ENCODE measurements at places on chromosomes 16 and 17.
A peak's percentile ranks its signal among the peaks of the same experiment; 100 is the strongest.

DNA sequence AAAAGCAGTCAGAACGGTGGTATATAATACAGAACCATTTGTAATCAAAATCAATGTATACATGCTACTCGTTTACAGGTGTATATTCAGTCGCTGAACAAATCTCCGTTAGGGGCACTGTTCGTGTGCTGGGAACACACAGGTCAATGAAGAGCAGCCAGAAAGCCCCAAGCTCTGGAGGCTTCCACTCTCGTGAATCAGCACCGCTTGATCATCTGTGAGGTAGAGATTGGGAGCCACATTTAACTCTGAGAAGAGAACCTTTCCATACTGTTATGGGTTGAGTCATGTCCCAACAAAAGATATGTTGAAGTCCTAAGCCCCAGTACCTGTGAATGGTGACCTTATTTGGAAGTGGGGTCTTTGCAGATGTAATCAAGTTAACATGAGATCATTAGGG lies 5.4 kb upstream of the CYTH1 start:
- no peak for DNase-seq

DNA sequence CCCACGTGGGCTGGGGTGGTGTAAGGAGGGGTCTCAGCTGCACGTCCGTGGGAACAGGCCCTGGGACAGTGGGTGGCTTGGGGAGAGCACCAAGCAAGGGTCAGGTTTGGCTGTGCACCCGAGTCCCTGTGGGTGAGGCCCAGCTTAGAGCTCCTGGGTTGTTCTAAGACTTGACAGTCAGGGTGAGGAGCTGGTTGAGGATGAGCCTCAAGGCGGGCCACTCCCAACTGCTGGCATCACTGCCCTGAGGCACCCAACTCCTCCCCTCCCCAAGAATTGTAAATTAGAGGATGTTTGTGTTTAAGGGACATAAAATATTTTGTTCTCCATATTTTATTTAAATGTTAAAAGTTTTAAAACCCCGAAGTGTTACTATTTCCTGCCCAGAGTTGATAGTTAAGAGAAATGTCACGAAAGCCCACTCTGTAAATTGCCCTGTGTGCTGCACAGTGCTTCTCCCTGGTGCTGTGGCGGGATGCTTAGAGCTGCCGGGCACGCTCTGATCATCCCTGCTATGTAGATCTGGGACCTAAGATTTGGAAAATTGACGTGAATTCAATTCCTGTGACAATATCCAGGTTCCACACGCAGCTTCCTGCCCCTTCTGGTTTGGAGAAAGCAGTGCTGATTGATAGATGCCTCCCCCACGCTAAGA lies 15.9 kb downstream of the ZC3H18 start:
- DNase-seq = no peak

- no peak for DNase-seq
Measured at GRCh38 chr16:69087161-69087581, 18.3 kb upstream of the HAS3 start.

DNA sequence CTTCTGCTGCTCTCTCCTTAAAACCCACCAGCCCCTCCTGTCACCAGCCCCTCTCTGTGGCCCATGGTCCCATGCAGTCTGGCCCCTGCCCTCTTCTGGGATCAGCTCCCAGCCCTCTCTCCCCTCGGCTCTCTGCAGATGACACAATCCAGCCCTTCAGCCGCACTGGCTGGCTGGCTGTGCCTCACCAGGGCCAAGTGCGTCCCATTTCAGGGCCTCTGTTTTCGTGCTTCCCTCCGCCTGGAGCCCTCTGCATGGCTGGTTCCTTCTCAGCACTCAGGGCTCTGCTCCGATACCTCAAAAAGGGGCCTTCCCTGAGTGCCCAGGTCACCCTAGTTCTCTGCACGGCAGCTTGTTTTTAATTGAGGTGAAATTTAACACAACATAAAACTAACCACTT lies 124.3 kb downstream of the SOCS1 start:
- no peak for DNase-seq

DNA sequence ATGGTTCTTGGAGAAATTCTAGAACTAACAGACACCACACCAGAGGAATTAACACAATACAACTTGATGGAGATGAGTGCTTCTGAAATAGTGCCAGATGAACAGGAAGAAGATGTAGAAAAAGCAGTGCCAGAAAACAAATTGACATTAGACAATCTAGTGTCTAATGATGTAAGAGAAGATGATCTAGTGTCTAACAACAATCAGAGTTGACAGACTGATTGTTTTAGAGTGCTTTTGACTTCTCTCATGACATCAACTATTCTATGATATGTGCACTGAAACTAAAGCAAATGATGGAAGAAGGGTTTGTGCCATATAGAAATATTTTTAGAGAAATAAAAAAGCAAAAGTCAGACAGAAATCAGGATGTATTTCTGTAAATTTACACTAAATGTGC lies 646.1 kb upstream of the KIF2B start:
- DNase-seq = no peak

DNA sequence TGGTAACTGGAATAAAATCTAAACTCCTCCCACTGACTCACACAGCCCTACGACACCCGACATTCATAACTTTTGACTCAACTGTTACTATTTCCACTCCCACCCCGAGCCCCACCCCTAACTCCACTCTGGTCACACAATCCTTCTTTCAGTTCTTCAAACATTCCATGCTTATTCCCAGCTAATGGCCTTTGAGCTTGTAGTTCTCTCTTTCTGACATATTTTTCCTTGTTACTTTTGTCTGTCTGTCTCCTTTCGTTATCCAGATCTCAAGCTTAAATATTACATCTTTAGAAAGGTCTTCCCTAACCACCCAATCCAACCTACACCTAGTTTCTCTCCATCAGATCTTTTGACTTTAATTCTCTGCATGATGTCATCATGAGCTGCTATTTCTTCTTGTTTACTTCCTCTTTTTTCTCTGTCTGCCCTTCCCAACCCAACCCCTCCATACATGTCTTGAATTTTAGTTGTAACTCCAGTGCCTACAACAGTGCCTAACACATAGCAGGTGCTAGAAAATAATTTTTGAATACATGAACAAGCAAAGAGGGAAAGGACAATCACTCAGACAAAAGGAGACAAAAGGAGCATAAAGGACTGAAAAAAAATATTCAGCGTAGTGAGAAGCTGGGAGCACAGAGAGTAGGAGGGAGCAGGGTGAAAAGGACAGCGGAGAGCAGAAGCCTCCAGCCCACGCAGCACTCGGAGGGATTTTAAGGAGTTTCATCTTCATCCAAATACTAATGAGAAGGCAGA lies 65.2 kb upstream of the SMIM36 start:
- DNase-seq = peak; percentile 64

DNA sequence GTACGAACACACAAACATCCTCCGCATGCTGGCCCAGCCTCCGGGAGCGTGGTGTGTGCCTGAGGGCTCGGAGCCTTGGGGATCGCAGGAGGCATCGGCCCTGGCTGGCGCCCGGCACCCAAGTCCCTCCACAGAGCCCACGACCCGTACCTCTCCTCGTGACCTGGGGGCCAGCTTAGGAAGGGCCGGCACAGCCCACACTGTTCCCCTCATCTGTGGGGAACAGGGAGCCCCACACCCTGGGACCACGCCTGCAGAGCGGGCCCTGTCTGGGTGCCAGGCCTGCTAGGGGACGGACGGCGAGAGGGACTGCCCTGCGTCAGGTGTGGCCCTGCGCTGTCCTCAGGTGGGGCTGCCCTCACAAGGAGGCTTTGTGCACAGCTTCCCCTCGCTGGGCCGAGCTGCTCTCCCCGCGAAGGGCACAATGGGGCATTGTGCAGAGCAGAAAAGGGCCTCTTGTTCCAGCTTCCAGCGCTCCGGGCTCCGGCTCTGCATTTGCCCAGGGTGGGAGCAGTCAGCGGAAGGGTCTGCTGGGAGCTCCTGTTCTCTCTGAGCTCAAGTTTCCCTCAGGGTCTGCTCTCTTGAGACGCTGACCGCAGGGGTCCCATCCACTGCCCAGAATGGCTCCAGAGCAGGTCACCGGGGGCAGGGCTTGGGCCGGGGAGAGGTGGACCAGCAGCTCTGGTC lies 1.7 kb upstream of the LMF1 start:
- no peak for DNase-seq

DNA sequence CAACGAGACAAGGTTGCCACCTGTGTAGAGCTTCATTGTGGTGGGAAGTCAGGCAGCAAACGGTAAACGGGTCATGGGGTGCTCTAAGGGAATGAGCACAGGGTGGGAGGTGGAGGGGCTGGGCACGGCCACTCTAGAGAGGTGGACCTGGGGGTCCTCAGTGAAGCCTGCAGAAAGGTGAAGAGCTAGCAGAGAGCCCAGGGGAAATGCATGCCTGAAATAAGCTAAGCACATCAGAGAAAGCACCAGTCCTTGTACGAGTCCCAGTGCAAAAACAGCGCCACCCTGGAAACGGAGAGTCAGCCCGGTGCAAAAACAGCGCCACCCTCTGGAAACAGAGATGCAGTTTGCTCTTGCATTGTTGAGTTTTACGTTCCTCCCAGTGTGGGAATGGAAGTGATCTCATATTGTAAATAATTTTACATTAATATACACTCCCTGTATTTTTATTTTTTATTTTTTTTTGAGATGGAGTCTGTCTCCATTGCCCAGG lies 65.0 kb downstream of the TBC1D16 start:
- no peak for DNase-seq

- peak; percentile 43 for DNase-seq
Measured at GRCh38 chr17:66483906-66484305, 181.5 kb downstream of the PRKCA start.

DNA sequence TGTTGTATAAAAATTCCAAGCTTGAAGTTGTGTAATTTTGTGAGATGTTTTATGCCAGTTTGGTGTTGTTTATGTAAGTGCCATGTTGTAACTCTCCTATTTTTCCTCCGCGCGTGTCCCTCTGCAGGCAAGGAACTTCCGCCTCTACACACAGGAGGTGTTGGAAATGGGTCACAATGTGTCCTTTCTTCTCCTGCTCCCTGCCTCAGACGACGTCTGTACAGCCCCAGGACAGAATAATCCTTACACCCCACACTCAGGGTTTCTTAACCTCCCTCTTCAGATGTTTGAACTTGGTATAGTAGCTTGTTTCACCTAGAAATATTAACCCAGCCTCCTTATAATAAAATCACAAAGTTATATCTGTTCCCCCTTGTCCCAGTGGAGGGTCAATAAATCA lies 111.3 kb upstream of the NOG start:
- no peak for DNase-seq

DNA sequence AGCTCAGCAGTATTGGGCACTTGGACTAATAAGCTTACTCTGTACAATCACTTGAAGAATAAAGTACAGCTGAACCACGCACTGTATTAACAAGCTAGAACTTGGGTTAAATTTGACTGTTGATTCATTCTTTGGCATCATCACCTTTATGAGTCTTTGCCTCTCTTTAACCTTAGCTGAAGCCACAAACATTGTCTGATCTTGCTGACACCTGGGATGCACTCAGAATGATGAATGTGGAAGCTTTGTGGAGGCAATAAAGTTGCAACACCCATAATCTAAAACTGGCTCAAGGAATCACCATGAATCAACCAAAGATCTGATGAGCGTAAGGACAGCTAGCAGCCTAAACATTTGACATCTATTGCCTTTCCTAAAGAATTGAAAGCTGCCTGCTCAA lies 590.6 kb upstream of the SOX9 start:
- peak; percentile 6 for DNase-seq

DNA sequence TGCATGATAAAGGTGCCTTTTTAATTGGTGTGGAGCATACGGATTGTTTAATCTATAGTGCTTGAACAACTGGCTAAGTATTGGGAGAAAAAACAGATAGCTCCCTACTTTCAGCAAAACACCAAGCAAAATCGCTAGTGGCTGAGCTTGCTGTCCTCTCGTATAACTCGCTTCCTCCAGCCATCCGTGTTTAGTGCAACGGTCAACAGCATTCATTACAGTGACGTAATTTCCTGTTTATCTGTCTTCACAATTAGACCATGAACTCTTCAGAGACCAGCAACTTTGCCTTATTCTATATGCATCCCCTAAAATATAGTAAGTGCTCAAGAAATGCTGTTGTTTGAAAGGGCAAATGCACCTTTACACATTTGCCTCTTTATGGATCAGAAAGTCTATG lies 511.9 kb downstream of the HAPSTR1 start:
- no peak for DNase-seq

DNA sequence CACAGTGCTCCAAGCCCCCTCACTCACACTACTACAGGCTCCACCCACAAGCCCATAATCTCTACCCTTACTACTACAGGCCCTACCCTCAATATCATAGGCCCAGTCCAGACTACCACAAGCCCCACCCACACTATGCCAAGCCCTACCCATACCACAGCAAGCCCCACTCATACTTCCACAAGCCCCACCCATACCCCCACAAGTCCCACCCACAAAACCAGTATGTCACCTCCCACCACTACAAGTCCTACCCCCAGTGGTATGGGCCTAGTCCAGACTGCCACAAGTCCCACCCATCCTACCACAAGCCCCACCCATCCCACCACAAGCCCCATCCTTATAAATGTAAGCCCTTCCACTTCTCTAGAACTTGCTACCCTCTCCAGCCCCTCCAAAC lies 13.8 kb downstream of the RIPOR1 start:
- DNase-seq = peak; percentile 74

- DNase-seq = no peak
Measured at GRCh38 chr17:65193716-65194293, 56.6 kb downstream of the RGS9 start.

DNA sequence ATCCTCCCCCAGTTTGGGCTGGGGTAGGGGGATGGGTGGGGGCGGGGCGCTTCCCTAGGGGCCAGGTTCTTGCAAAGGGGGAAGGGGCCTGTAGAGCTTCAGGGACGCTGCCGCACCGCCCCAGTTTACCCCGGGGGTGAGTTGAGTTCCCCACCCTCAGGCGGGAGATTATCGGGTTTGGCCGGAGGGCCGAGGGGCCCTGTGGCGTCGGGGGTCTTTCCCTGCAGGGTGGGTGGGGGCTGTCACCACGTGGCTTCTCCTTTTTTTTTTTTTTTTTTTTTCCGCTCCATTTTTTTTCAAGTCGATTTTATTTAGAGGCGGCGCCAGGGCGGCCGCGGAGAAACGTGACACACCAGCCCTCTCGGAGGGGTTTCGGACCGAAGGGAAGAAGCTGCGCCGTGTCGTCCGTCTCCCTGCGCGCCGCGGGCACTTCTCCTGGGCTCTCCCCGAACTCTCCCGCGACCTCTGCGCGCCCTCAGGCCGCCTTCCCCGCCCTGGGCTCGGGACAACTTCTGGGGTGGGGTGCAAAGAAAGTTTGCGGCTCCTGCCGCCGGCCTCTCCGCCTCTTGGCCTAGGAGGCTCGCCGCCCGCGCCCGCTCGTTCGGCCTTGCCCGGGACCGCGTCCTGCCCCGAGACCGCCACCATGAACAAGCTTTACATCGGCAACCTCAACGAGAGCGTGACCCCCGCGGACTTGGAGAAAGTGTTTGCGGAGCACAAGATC lies at the start of gene IGF2BP1:
Gene IGF2BP1 (plus strand): TSS at position 283 of the 724 bp plus-strand sequence. CDS start 361 bp downstream, at position 644.
- no peak for DNase-seq

GRCh38 chr17:45111850-45112249 lies 20.5 kb downstream of the PLCD3 start:
- DNase-seq = no peak

GRCh38 chr16:31471875-31472708 lies at the start of gene TGFB1I1:
Gene TGFB1I1 (plus strand): TSS chr16:31472152. CDS start chr16:31472189, 37 bp downstream.
- DNase-seq = peak; percentile 55

- DNase-seq = no peak
Measured at GRCh38 chr17:51598824-51599223, 338.5 kb downstream of the UTP18 start.
